ENCODE measurements at places on chromosomes 7 and 10.
A peak's percentile ranks its signal among the peaks of the same experiment; 100 is the strongest.

DNA sequence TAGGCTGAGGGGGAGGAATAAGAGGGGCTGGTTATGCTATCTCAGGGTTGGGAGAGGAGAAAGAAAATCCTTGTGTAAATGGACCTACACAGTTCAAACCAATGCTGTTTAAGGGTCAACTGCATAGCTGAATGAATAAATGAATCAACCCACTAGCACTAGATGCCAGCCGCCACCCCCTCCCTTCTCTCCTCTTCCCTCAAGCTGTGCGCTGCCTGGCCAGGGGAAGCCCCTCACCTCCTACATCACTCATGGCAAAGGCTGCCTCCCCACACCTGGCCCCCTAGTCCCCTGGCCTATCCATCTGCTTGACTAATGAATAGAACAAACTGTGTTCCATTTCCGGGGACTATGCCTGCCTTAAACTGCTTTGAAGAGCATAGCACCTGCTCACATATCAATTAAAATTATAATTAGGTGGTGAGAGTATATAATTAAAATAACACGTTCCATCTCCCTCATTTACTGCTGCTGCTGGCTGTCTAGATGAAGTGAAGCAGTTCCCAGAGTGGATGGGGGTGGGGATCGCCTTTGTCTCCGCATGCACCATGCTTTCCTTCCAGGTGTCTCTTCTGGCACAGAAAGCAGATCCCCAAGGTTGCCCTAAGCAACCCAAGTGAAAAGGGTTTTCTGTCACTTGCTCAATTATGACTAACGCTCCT is 32.6 kb downstream of the GRID1 start:
- DNase-seq, result no peak

DNA sequence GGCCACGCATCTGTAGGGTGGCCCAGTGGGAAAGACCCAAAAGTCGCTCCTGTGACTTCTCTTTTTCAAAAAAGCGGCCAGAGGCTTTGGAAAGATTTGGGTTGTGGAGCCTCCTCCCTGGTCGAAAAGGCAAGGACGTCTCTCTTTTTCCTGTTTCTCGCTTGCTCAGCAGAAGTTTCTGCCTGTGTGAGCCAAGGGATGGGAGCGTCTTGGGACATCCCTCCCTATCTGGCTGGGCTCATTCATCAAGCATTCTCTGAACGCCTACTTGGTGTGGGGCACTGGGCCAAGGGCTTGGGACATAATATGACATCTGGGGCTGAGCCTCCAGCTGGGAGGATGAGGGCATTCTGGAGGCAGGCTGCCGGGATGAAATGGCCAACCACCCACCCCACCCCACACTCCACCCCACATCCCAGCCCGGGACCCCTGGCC is 120.9 kb downstream of the C10orf105 start:
- DNase-seq, result peak; percentile 64

- DNase-seq, result no peak
Measured at GRCh38 chr7:139647085-139647484, 123.6 kb downstream of the CLEC2L start.

DNA sequence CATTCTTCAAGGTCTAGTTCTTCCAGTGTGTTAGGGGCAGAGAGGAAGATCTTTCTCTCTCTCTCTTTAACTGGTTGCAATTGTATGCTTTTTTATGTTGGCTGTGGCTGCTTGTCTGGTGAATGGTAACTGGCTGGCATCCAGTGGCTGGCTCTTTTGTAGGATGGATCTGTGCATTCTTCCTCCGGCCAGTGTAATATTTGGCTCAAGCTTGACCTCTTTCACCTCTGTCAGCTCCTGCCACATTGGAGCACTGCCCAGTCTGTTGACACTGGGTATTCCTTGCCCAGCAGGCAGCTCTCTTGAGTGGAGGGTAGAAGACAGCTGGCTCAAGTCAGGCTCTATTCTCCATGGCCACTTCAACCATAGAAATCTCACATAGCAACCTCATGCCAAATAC is 528.3 kb downstream of the PHTF2 start:
- DNase-seq, result peak; percentile 69

- DNase-seq, result peak; percentile 57
Measured at GRCh38 chr7:909358-910329, 33.3 kb downstream of the GET4 start.

DNA sequence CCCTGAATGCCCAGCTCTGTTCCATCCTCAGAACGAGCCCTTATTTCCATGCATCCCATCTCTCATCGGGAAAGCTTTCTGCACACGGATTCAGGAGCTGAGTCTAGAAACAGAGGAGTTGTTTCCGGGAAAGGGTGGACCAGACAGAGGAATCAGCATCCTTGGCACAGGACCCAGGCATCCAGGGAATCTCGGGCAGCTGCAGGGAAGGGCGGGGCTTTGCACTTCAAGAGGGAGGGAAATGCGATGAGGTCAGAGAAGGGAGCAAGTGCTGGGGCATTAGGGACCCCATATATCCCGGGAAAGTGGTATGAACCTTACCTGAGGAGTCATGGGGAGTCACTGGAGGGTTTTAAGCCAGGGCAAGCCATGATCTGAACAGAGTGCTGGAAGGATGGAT is 68.5 kb downstream of the NPTX2 start:
- no peak for DNase-seq

DNA sequence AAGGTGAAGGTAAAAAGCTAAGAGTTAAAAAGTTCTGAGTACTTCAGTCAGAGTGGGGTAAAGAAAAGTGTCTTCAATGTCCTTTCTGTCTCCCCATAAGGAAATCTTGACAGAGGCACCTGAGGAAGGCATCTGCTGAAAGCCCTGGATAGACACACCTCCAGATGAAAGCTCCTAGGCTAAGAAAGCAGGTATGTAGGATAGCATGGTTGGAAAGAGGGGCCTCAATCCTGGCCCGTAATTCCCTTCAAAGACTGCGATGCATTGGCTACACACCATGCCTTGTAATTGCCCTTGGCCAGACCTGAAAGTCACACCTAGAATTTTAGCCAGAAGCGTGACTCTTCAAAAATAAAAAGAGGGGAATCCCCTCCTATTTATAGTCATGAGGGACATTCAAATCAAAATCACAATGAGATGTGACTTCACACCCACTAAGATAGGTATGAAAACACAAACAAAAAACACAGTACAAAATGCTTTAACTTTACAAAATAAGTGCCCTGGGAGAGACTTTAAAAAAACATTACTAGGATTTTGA is 809.7 kb downstream of the IPMK start:
- DNase-seq, result no peak

- no peak for DNase-seq
Measured at GRCh38 chr7:147296201-147296600, 1179.6 kb downstream of the CNTNAP2 start.

GRCh38 chr10:129655007-129655678 is 188.1 kb downstream of the MGMT start:
- DNase-seq, result no peak

DNA sequence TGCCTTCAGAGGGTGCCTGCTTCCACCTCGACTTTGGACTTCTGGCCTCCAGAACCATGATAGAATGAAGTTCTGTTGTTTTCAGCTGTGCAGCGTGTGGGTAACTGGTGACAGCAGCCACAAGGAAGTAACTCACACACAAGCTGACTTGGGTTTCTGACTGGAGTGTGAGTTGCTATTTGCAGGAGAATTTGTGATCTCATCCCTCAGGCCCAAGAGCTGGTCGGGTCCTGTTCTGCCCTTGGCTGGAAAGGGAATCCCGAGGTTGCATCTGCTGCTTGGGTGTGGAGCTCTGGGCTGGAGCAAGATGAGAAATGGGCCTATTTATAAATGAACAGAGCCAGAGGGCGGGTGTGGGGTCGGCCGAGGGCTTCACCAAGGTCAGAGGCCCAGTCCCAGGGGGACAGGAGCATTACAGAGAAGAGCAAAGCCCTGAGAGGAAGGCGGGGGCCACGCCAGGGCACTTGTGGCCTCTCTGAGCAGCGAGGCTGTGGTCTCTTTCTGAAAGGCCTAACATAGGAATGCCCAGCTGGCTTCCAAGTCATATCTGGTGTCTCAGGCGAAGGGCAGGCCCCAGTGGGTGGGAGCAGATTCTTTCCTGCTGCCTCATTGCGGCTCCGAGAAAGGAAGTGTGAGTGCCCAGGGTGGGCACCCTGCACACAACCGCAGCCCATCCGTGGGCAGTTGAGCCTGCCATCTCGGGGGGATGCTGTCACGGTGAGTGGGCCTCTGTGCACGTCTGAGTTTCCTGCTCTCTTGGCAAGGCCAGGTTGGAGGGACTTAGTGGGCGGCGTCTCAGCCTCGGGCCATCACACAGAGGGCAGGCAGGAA is 26.5 kb upstream of the C10orf71 start:
- peak; percentile 34 for DNase-seq
